Stimulated activated CD4-positive, alpha-beta T cell treated with anti-CD3 and anti-CD28 coated beads, Interleukin-12 subunit alpha, Interleukin-12 subunit beta, amount 100 ng/mL, for 4 hours (primary cell): ENCODE measurements at places on chromosomes 7 and 10.

GRCh38 chr10:122163174-122164022, 107.7 kb upstream of the BTBD16 start:
- no peak for DNase-seq

GRCh38 chr7:135970682-135971365, 6.3 kb downstream of the MTPN start:
- DNase-seq = no peak

DNA sequence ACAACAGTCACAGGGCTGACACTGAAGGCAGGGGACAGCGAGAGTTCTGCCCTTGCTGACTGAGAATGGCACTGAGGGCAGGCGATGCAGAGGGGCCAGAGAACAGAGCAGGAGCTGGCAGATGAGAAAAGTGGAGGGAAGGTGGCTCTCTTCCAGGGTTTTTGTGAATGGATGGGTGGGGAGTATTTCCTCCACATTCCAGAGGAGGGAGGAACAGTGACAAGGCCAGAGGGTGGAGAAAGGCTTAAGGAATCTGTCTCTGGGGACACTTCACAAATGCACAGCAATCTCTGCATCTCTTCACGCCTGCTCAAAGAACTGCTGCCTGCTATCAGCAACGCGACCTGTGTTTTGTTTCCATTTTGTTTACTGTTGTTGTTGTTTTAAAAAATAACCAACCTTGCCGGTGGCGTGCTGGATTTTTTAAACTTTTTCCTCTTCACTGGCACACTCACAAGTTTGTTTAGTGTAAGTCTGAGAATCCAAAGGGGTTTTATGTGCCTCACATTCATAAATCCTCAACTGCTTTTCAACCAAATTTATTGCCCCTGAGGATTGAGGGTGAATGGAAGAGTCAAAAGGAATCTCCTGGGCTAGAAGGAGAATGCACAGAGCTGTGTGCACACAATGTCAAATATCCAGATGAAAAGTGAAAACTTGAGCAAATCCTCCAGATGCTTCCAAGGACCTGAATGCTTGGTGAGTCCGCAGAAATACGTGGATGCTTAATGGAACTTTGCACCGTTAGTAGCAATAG, 129.3 kb downstream of the GLI3 start:
- no peak for DNase-seq

DNA sequence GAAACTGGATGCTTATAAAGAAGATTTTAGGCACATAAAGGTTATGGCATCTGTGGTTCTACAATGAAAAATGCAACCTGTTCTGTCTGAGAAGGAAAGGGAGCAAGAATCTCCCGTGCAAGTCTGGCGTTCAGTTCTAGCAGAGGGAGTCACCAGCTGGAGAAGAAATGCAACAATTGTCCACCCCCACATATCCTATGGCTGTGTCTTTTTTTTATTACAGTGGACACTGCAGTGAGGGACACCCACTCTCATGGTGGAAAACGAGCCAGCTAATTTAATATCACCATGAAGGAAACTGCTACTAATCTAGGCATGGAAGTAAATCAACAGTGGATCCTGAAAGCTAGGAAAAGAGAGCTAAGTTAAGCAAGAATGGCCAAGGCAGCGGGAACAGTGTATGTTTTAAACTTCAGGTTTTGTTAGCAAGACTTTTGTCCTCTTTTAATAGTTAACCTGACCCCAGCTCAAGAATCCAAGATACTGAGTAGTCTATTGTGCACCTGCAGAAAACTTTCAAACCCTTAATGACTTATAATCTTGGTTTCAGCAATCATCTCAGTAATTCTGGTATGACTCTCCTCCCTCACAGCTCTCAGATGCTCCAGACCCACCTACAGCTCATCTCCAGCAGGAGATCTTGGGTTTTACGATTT, 149.3 kb downstream of the FGFR2 start:
- no peak for DNase-seq

- DNase-seq = no peak
Observed at GRCh38 chr7:33357846-33358245, 228.5 kb downstream of the BBS9 start.

DNA sequence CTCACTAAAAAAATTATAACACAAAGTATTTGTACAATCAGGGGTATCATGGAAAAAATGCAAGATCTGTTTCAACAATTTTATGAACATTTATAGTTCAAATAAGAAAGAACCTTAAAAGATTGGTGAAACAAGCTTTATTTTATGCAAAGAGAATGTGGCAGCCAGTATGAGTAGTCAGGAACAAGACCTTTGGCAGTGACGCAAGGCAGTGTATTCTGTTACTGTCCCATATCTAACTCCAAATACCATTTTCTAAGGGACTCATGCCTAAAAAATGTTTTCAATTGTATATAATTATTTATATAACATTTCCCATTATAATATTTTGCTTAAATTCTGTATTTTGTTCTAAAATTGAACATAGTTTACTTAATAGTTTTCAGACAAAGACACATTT, 19.1 kb upstream of the FAM53B start:
- DNase-seq = no peak

DNA sequence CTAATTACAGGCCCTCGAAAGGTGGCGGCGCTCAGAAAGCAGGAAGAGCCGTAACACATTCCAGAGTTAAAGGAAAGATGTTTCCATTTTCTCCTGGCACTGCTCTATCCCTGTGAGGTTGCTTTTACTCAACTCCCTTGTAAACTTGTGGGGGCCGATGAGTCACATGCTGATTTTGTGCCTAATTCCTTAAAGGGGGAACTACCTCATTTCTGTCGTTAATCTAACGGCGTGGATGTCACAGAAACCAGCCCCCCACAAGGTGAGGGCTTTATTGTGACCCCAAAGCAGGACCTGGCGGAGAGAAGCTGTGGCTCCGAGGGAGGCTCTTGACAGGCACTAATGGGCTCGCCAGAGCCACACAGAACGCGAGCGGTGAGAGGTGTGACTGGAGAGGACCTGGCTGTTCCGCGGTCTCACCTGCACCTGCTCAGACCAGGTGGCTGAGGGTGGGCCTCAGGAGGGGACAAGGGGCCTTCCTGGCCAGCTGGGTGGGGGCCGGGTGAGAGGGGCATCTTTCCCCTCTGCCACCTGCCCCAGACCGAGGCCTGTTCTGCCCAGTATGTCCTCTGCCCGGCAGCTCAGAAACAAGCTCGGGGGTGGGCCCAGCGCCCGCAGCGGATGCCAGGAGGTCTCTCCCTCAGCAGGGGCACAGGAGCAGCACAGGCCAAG, 50.9 kb downstream of the CALML3 start:
- DNase-seq = no peak

- no peak for DNase-seq
Observed at GRCh38 chr7:103148131-103148993, 537 bp downstream of the NAPEPLD start.

DNA sequence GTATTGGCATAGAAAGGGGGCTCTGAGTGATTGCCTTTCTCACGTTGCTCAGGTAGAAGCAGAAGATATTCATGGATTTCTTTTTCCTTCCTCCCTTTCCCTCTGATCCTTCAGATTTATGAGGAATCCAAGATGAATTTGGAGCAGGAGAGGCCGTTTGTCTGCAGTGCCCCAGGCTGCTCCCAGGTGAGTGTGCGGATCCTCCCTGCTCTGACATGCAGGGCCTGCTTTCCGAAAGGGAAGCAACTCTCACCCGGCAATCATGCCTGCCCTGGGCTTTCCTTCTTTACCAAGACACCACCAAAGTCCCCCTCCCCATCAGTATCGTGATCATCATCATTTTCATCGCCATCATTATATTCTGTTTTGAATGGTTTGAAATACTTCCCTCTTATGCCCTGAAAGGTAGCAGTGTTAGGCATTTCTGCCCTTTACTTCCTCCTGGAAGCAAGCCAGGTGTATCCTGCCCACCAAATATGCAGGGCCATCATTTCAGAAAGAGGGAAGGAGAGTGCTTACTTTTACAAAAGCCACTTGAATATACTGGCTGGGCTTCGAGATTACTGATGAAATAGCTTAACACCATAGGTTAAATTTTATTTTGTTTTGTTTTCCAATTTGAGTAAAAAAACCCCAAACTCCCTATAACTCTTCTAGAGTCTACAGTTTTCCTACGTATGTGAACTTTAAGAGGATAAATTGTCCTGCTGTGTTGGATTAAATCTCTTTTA, 75.9 kb downstream of the CREB5 start:
- no peak for DNase-seq

DNA sequence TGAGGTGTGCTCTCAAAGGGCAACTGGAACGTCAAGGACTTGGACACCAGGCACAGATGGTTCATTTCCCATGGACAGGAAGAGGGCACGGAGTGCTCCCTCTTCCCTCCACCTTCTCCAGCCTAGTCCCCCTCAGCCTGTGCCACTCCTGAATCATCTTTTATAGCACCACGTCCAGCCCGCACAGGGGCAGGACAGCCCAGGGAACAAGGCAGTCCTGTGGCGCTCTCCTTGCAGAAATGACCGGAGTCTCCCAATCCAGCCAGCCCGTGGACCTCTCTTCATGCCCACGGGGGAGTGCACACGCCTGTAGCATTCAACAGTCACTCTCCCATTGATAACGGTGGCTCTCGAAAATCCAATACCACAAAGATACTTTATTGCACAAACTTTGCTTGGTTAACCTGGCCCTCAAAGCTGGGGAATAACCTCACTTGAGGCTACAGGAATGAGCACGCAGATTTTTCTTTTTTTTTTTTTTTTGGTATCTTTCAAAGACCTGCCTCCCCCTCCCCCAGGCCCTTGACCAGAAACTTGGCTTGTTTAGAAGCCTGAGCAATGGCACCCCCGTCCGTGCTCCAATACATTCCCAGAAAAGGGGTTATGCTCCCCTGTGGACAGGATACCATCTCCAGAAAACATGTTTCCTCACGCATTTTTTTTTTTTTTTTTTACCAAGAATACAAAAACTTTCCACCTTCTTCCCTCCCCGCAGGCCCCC, 733 bp downstream of the PRKCQ start:
- no peak for DNase-seq

- DNase-seq = no peak
Observed at GRCh38 chr7:151736403-151736909, 140.5 kb downstream of the PRKAG2 start.

GRCh38 chr7:44621034-44621749, 14.8 kb downstream of the OGDH start:
- no peak for DNase-seq

DNA sequence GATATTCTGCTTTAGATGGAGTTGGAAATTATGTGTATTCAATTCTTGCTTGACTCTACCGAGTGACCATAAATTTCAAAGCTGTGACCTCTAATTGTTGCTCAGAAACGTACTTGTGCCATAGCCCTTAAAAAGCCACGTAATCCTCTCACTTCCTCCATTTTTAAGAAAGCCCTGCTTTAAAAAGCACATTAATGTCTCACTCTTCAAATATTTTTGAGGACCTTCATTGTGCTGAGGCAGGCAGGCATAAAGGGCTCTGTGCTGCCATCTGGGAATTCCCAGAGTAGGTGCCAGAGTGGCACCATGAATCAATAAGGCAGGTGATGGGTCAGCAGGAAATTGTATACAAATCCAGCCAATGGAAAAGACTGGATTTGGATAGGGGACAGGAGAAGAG, 97.7 kb upstream of the FAM204A start:
- no peak for DNase-seq

- DNase-seq = no peak
Observed at GRCh38 chr10:126536656-126537055, 133.8 kb downstream of the C10orf90 start.

DNA sequence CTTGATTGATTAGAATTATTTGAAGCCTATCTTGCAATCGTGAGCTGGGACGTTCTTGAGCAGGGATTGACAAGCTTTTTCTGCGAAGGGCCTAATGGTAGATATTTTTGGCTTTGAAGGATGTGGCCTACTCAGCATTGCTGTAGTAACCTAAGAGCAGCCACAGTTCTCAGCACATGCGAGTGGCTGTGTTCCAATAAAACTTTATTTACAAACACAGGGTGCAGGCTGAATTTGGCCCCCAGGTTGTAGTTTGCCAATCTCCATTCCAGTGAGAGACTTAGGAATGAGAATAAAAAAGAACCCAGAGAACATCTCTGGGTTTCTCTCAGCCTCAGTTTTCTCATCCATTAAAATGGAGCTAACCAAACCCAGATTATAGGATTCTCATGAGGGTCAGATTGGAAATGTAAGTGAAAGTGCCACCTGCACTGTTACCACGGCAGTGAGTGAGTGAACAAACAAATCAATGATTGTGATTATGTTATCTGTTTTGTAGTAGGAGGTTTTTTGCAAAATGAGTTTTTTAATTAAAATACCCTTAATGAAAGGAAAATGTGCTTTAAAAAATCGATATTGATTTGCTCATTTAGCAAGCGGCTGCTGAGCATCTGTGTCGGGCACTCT, 664.0 kb downstream of the SDK1 start:
- DNase-seq = no peak

GRCh38 chr7:141522657-141523342, 28.4 kb upstream of the AGK start:
- no peak for DNase-seq

GRCh38 chr10:97868134-97868685, 18.6 kb downstream of the GOLGA7B start:
- no peak for DNase-seq

DNA sequence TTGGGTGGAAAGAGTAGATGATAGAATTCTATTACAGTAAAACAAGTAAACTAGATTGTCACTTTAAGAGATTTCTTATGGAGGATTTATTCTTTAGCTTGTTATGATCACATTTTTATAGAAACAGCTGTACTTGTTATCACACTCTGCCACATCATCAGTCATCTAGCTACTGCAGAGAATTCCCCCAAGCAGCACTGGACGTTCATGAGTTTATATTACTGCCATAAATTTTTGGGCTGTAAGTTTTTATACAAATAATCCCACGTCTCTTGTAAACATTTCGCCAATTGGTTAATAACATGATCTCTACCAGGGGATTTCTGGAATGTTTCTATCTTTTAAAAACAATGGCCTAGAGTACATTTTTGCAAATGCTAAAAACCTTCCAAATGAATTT, 238.8 kb downstream of the POLR1F start:
- no peak for DNase-seq

DNA sequence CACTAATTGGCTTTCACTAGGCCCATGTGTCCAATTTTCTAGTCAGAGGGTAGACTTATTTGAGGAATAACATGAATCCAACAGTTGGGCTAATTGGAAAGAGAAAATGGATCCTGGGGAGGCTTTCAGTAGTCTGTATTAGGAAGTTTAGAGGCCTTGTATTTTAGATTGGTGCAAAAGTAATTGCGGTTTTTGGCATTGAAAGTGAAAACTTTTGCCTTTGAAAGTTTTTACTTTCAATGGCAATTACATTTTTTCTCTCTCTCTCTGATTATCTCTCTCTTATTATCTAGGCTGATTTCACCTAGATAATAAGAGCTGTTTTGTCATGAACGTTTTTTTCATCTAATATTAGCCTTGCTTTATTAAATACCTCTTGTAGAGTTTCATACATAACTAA, 981.7 kb downstream of the REEP3 start:
- DNase-seq = no peak

DNA sequence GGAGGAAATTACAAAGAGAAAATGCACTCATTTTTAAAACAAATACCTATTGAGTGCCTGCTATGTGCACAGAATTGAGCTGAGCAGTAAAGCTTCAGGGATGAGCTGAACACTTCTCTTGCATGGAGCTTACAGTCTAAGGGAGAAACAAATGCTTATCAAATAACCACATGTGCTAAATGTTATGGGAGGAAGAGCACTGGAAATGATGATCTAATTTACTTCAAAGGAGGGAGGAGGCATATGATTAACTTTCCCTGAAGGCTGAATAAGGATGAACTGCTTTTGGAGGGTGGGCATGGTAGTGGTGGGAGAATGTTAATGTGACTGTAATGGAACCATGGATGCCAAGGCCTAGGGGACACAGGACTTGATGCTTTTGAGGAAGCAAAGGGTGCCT, 168.2 kb downstream of the POU6F2 start:
- DNase-seq = no peak
